ENCODE measurements at places on chromosomes 16 and 17.

DNA sequence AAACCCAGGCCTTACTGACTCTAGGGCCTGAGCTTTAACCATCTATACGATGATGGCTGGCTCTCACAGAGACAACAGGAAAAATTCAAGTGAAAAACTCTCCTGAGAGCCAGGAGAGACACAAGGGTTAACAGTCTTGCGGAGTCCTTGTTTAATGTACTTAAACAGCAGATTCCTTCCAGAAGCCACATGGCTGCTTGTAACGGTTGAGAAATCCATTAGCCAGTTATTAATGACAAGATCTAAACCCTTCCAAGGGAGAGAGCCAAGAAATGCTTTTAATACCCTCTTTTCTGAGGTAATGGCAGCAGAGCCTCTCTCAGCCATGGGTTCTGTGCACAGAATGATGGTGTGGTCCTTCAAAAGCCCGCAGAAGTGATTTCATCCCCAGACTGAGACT, 5.2 kb upstream of the ALDOA start:
- DNase-seq = no peak

DNA sequence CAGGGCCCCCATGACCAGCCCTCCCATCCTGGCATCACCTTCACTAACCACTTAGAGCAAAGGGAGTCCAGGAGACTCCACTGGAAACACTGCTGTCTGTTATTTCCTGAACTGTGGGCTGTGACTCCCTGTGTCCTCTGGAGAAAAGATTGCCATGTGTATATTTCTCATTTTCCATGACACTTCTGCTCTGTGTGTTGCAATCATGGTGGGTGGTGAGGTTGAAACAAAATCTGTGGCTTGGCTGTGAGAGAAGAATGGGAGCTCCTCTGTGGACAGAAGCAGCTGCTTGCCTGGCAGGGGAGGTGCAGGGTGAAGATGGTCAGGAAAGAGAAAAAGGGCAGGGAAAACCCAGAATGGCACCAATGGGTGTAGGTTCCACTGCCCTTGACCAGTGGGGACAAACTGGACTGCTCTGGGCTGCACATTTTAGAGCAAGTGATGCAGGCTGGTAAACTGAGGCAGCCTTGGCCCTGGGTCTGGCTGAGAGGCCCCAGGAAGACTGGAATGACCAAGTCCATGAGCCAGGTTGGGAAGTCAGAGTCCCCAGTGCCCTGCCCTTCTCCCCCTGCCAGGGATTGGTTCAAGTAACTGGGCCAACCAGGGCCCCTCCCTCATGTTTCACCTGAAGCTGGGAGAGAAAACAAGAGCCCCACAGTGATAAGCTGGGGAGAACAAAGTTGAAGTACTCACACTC, 314.3 kb downstream of the C16orf95 start:
- DNase-seq = no peak

GRCh38 chr17:63675607-63676546, 24.0 kb downstream of the LIMD2 start:
- DNase-seq = no peak

DNA sequence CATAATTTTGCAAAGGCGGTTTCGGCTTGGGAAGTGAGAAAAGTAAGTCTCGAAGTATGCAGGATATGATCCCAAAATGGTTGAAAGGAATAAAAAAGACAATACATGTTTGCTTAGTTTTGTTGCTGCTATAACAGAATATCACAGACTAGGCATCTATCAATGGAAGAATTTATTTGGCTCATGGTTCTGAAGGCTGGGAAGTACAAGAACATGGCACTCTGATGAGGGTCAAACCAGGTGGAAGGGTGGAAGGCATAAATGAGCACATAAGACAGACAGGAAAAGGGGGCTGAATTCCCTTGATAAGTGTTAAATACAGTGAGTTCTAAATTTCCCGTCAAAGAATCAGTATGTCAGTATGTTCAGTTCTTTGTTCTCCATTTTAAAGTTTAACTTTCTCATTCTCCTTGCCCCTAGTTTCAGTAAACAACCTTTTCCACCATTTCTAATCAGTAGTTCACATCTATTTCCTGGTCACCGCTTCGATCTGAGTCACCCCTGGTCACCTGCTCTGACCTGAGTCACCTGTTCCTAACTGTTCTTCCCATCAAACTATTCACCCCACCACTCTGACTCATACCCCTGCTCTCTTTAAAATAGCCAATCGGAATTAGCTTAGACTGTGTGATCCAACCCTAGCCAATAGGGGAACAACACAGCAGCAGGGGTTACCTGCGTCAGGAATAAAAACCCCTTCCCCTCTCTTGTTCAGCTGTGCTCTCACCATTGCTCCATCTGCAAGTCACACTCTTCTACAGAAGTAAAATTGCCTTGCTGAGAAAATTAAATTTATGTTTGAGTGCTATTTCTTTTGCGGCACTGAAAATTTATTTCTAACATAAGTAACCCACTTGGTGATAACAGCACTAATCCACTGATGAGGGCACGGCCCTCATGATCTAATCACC, 240.8 kb downstream of the STX8 start:
- DNase-seq = no peak

DNA sequence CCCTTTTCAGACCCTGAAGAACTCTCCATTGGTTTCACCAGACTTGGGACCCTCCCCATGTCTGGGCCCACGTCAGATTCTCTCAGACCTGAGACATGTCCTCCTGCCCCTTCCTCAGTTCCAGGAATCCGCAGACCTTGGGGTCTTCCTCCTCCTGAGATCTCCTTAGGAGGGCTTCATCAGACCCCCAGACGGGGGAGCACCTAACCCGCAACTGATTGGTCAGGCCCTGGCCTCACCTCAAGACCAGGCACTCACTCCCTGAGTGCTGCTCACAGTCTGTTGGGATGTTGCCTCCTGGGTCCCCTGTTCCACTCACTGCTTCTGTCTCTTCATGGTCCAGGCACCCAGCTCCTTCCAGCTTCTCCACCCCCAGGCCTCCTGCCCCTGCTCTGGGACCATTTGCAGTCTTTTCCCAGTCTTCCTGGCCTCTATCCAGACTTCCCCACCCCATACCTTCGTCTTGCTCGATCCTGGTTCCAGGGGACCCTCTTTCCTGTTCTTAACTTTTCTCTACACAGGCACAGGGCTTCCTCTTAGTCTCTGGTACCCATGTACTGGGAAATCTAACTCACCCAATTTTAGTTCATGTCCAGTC, 1.2 kb downstream of the GID4 start:
- DNase-seq = peak; percentile 43

DNA sequence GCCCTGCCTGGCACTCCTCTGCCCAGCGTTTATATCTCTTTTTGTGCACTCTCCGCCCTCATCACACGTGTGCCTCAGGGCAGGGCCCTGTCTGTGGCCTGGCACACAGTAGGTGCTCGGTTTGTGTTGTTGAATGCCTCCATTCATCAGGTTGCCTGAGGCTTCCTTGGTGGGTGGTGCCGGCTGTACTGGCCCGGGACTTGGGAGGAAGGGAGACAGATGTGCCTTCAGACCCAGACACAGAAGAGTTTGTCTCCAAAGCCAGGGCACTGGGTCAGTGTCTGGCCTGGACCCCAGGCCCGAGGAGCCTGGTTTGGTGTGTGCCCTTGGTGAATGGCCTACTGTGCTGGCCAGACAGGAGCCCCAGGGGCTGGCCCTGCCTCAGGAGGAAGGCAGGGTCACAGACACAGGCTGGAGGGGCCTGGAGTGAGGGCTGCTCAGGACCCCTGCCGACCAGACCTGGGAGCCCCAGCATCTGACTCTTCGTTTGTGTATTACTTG, 71.6 kb downstream of the RAI1 start:
- no peak for DNase-seq

- DNase-seq = no peak
Observed at GRCh38 chr17:62193249-62193648, 128.2 kb upstream of the MED13 start.

- DNase-seq = peak; percentile 48
Observed at GRCh38 chr17:76193591-76193990, 46.7 kb downstream of the RNF157 start.

DNA sequence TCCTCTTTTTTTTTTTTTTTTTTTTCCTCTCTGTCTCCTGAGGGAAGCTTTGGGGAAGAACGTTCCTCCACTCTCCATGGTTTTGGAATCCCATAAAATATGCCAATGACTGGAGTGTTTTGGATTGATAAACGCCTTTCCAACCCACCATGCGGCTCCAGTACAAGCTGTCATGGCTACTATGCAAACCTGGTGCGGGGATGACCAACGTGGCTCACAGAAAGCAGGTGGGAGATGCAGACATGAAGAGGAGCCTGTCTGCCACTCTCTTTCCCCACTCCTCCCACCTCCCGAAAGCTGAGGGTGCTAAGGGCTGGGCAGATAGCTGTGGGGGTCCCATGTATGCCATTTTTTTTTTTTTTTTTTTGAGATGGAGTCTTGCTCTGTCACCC, 69.9 kb upstream of the SEC14L1 start:
- no peak for DNase-seq

GRCh38 chr17:17661834-17662385, 19.3 kb upstream of the RAI1 start:
- DNase-seq = peak; percentile 43

DNA sequence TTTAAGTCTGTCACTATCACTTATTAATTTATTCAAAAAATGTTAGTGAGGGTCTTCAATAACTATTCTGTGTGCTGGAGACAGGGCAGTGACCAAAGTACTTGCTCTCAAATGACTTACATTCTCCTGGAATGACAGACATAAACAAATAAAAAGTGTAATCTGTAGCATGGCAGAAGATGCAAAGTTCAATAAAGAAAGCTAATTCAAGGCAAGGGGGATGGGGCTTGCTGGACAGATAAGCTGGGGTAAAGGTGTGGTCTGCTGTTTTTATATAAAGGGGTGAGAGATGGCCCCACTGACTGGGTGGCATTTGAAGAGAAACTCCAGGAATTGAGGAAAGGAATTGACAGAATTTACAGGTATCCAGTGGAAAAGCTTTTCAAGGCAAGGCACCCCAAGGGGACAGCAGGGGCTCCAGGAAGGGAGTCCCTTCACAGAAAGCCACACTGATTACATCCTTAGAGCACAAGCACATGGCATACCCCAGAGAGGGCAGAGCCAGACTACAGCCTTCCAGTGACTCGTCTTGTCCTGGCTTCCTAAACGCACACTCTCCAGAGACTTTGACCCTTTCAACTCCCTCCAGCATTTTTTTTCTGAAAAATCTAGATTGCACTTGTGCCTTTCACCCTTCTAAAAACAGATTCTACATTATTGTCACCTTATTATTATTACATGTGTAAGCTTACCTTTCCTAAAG, 123.7 kb upstream of the HS3ST3A1 start:
- no peak for DNase-seq

DNA sequence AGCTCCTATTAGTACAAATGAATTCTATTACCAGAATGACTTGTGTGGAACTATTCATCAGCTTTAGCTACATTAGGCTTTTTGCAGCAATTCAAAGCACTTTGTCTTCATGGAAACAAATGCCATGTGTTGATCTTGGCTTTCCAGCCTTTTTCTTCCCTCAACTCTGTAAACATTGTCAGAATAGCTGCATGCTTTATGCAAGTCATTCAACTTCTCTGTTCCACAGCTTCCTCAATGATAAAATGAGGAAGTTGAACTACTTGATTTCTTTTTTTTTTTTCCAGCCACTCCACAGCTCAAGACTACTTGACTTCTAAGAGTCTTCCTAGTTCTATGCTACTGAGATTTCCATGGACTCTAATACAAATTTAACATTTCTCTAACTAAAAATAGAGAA, 41.1 kb downstream of the KIAA0753 start:
- no peak for DNase-seq

DNA sequence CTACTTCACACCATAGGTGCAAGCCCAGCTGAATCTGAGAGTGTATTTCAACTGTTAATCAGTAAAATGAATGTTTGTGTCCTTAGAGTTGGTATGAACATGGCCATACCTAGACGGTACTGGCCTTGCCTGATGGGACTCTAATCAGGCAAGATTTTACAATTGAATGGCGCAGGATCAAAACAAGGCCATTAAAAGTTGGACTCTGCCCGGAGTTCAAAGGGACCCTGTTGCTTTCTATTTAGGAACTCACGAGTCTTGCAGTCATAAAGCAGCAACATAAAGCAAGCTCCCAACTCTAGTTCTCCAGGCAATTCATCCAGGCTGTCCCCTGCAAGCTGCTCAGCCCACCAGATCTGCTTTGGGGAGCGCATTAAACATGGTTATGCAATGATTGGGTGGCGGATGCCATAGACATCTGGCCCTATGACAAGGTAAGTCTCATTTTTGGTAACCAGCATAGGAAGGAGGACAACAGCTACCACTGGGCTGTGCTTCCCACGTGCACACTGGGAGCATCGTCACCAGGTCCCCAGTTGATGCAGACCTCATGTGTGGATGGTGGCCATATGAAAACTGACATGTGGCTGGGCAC, 8.8 kb downstream of the TMEM186 start:
- no peak for DNase-seq

DNA sequence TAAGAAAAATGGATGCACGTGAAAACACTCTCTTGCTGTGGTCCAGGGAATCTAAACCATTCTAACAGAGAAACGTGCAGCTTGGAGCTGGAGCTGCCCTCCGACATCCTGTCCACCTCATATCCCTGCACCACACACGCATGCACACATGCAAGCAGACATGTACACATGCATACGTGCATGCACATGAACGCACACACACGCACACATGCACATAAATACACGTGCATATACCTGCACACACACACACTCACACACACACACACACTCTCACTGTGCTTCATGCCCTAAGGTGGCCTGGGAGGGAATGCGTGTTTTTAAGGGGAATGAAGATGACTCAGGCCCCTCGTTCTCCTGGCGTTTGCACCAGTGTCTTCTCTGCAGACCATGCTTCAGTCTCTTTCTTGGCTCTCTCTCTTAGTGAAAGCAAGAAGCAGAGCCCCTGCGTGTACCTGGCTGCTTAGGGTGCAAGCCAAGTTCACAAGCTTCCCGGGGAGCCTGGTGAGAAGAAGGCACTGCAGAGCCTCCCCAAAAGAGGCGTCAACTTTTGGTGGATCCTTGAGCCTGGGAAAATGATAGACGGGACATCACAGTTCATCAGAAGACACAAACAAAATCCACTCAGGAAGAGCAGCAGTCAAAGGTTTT, 72.8 kb downstream of the GOSR1 start:
- no peak for DNase-seq

DNA sequence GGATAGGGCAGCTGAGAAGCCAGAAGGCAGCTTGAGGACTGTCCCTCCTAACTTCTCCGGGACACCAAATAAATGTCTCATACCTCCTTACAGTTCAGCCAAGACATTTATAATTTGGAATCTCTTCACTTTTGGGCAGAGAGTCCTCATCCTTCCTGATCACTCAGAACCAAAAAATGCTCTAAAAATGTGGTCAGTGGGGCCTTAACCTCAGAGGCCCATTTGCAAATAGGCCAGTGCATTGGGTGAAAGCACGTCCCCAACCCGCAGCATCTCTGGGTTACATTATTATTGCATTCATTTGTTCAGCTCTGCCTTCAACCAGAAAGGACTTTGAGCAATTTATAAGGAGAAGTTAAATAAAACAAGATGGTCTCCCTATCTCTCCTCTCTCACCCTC, 112.4 kb upstream of the IRX3 start:
- DNase-seq = no peak

GRCh38 chr17:65987988-65988387, 203.9 kb downstream of the CEP112 start:
- peak; percentile 64 for DNase-seq

DNA sequence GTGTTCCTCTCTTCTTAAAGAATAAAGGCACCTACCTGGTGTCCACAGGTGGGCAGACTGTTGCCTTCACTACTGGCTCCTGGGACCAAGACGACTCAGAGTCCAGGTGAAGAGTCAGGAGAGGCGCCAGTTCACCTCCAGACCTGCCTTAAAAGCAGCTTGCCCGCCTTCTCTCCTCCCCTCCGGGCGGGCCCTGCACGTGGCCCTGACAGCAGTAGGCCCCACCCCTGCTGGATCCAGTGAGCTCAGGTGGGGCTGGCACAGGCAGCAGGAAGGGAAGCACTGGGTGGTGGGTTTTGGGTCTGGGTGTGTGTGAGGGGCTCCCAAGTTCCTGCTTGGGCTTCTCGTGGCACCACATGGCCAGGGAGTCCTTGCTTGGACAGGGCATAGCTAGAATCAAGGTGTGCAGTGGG, at the start of gene TNS4:
TNS4 (minus strand) TSS at position 125 of the 413 bp plus-strand sequence. CDS start 5,198 bp downstream, outside the sequence.
- DNase-seq = no peak
